CD4-positive, alpha-beta T cell treated with Interferon gamma for 1 hour (primary cell): ENCODE measurements at places on chromosomes 13 and 19.
A peak's percentile ranks its signal among the peaks of the same experiment; 100 is the strongest.

DNA sequence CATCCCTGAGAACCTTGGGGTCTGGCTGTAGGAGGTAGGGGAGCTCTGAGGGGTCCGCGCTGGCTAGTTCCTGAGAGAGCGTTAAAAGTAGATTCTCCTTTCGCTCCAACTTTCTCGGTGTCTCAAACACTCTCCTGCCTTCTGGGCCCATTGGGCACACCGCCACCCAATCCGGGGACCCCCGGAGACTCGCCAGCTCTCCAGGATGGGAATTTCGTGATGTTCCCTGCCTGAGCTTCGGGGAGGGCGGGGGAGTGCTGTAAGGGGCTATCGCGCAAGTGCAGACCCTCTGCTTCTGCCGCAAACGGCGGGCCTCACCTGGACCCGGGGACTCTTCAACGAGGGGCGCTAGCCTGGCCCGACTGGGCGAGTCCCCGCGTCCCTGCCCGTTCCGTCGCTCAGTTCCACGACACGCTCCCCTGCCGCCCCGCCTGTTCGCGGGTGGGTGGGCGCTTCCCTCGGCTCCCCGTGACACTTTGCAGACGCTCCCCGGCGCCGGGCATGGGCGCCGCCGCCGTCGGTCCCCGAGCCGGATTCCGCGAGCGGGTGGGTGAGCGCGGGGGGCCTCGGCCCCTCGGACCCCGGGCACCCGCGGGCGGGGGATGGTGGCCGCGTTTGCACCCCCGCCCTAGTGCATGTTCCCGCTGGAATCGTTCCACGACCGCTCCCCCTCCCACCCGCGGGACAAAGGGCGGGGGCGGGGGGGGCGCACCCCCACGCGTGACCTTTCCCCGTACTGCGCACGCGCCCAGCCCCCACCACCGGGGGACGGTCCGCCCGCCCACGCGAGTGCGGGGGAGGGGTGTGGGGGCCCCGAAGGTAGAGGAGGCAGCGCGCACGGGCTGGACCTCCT lies at the start of gene CCDC106:
Gene CCDC106, plus strand, starts transcription at position 481 of the 853 bp plus-strand sequence. CDS start 835 bp downstream, outside the sequence.
- peak; percentile 47 for DNase-seq

- no peak for DNase-seq
These were observed 24.3 kb downstream of the LAIR2 start for GRCh38 chr19:54526972-54527371.

DNA sequence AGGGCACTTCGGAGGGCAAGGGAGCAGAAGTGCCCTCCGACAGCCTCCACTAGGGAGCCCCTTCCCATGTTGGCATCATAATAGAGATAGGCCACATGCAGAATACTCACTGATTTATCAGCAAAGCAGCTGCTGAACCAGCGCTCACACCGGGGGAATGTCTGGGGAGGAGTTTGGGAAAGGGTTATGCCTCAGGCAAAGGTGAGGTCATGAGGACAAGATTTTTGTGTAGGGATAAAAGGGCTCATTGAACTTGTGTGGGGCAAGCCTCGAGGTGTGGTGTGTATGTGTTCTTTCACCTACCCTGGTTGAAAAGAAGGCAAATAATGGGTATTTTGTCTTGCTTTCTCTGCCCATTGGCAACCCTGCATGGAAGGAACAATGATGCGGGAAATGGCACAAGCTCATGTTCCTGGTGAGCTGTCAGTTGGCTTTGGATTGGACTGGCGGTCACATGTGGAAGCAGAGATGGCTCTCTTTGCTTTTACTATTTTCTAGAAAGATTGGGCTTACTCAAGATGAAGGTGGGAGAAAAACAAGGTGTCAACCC lies 39.1 kb upstream of the SLC7A9 start:
- no peak for DNase-seq

GRCh38 chr13:27789153-27789494 lies 3.2 kb upstream of the GSX1 start:
- DNase-seq = no peak

GRCh38 chr13:50668691-50669271 lies 174.7 kb downstream of the DLEU7 start:
- no peak for DNase-seq

GRCh38 chr13:94620286-94620896 lies 18.7 kb downstream of the GPR180 start:
- DNase-seq = no peak

DNA sequence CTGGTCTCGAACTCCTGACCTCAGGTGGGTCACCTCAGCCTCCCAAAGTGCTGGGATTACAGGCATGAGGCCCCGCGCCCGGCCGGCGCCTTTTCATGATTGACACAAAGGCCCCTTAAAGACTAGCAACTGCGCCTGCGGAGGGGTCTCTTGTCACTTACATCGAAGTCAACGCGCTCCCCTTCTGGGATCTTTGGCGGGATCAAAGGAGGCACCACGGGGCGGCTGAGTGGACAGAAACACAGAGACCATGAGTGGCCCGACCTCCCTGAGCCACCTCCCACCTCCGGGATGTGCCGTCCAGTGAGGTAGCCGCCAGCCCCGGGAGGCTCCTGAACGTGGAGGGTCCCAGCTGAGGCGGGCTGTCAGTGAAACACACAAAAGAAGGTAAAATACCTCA lies 7.3 kb downstream of the TNNT1 start:
- DNase-seq = no peak

- DNase-seq = no peak
These were observed 92.1 kb downstream of the USP12 start for GRCh38 chr13:27079421-27079958.

GRCh38 chr19:55333870-55334269 lies 5.8 kb upstream of the KMT5C start:
- no peak for DNase-seq
